Stimulated activated CD4-positive, alpha-beta T cell treated with anti-CD3 and anti-CD28 coated beads, Interleukin-15, amount 100 ng/mL, for 1 hour (primary cell): ENCODE measurements at places on chromosomes 7 and 10.

DNA sequence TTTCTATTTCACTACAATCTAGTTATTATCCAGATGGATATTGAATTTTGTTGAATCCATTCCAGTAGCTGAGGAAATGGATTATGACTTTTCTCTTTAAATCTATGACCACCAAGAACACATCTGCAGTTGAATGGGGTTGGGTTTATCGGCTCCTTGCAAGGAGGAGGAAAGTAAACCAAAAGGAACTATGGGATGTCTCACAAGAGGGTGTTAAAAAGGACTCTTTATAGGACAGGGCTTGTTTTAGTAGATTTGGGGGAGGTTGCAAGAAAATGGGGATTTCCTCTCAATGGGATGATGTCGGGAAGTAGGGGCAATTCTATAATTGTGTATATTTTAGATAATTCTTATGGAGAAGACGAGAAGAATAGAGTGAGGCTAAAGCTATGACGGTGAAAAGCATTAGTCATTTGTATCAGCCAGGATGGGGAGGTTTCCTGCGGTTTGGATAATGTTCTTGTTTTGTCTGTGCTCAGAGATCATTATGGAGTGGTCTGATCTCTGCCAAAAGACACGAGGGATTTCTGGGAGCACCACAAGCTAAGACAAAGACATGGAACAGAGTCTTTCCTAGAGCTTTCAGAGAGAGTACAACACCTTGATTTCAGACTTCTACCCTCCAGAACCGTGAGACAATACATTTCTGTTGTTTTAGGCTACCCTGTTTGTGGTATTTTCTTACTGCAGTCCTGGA lies 5.3 kb upstream of the LRRC61 start:
- no peak for DNase-seq

GRCh38 chr7:7970531-7971307 lies 2.1 kb downstream of the GLCCI1 start:
- DNase-seq, result no peak

- no peak for DNase-seq
These were observed 32.9 kb upstream of the CALN1 start for GRCh38 chr7:72445075-72445474.

DNA sequence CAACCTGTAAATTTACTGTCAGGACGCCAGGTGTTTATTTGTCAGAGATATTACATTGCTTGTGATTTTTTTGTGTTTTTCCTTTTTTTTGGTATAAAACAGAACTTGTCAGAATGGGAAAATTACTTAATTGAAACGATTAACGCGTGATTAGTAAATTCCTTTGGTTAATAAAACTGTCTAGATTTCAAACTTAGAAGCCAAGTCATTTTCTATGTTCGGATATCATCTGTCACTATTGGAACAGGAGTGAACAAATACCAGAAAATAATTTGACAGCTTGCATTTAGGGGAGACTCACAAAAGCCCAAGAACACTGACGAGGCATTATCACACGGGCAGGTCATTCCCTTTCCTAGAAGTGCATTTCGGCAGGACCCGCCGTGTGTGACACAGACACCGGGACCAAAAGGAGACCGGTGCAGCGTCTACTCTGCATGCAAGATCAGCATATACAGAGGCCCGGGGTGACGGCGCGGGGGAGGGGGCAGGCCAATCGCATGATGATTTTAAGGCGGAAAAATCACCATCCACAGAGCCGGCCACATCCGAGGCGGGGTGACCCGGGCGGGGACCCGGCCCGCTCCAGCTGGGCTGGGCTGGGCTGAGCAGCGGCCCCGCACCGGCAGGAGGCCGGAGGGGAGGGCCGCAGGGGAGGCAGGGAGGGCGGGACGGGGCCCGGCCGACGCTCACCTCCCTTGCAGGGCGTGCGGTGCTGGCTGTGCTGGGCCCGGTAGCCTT lies 841 bp downstream of the GLUD1 start:
- DNase-seq, result peak; percentile 30

DNA sequence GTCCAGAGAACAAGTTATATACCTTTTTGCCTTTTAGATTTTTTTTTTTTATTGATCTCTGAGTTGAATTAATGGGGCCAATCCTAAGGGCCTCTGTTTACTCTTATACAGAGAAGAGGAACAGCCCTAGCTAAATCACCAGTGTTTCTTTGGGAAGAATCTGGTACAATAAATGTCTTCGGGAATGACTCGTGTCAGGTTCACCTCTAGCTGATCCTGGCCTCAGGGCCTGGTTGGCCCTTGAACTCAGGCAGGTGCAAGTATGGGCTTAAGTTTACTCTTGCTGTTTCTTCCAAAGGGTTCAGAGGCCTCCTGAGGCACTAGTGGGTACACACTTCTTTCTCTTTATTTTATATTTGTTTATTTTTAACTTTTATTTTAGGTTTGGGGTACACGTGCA lies 71.0 kb downstream of the LRMDA start:
- DNase-seq, result no peak

GRCh38 chr7:122132341-122132740 lies 11.7 kb downstream of the AASS start:
- no peak for DNase-seq

DNA sequence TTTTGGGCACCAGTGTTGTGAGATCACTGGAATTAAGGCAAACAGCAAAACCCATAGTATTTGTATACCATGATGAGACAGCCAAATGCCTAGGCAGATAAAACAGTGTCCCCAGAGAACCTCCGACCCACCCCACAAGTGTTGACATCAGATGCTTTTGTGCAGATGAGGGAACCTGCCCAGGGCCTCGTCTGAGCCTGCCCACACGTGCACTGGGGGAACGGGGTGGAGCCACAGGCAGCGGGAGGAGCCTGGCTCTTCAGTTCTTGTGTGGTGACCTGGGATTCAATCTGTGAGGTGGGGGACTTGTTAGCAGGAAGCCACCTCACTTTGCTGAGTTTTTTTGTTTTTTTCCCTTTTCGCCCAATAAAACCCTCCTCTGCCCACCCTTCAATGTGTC lies 33.4 kb upstream of the OPTN start:
- DNase-seq, result no peak

DNA sequence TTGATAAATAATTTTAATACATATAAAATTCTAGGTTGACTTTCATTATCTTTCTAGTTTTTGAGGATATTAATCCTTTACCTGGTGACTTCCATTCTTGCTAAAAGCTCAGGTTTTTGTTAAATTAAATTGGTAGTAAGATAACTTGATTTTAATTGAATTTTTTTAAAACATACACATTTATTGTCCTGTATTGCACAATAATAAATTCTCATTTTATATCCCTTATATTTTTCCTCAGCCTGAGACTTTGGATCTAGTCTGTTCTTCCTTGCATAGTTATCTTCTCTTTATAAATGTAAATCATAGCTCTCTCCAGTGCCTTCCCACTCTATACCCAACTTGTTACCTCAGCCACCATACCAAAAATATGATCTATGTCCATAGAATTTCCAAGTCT lies 212.9 kb upstream of the CNTNAP2 start:
- DNase-seq, result no peak

GRCh38 chr10:118694848-118695247 lies 59.9 kb downstream of the CACUL1 start:
- no peak for DNase-seq
